Cardiac fibroblast (primary cell): ENCODE measurements at places on chromosomes 11 and 22.

GRCh38 chr11:85769771-85770170 lies 41.2 kb downstream of the SYTL2 start:
- no peak for DNase-seq

DNA sequence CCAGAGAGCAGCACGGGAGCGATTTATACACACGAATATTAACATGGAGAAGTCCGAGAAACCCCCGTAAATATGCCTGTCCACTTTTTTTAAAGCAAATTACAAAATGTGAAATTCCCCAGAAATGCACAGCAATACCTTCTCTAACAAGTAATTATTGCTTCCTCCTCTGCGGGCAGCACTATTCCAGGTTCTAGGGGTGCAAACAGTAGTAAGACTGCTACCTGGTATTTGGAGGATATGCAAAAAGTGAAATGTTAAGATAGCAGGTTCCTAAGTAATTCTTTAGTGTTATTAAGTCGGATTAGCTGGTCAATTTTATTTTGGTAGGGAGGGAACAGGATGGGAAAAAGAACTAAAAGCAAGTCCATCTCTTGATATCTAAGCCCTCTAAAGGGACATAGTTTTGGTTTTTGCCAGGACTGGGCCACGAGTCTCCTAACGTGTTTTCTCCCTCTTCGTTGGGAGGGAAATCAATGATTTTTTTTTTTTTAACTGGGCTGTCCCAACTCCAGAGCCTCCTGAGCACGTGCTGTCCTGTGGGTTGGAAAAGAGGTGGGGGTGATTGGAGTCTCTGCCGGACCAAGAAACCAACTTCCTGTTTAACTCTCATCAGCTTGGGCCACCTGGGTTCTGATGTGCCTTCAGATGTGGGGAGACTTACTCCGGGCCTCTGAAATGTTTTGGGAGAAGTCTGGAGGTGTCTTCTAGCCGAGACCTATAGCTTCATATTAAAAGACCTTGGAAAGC lies 1.7 kb upstream of the XBP1 start:
- no peak for DNase-seq

GRCh38 chr11:44557464-44557863 lies 8.0 kb upstream of the CD82 start:
- no peak for DNase-seq

DNA sequence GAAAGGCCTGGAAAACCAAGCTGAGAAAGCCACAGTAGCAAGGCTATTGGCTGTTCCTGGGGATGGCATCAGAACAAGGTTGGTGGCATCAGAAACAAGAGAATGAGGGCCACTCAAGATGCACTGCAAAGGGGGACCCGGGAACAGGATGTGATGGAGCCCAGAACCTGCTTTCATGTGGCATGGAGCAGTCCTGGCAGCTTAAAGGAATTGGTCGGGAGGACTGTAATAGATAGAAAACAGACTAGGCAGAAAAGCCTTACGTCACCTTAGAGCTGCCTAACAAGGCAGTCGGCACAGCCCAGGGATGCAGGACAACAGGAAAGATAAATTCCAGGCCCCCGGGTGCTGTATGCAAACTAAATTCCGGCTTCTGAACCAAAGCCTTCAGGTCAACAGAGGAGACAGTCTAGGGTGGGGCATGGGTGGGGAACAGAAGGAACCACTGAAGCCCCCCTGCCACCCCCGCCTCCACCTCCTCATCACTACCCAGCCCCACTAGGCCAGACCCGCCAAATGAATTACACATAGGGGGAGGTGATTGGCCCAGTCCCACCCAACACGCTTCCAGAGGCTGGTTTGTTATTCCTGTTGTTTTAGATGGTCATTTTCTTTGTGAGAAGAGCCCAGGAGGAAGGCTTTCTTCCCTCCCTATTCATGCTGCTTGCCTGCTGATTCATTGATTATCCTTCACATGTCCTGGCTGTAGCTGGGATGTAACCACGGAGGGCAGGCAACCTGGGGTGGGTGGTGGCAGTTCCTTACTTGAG lies 25.7 kb upstream of the LRRC55 start:
- DNase-seq: no peak

GRCh38 chr11:116422956-116423600 lies 349.7 kb downstream of the BUD13 start:
- DNase-seq: no peak

GRCh38 chr11:17989306-17989705 lies 23.5 kb downstream of the SERGEF start:
- no peak for DNase-seq

DNA sequence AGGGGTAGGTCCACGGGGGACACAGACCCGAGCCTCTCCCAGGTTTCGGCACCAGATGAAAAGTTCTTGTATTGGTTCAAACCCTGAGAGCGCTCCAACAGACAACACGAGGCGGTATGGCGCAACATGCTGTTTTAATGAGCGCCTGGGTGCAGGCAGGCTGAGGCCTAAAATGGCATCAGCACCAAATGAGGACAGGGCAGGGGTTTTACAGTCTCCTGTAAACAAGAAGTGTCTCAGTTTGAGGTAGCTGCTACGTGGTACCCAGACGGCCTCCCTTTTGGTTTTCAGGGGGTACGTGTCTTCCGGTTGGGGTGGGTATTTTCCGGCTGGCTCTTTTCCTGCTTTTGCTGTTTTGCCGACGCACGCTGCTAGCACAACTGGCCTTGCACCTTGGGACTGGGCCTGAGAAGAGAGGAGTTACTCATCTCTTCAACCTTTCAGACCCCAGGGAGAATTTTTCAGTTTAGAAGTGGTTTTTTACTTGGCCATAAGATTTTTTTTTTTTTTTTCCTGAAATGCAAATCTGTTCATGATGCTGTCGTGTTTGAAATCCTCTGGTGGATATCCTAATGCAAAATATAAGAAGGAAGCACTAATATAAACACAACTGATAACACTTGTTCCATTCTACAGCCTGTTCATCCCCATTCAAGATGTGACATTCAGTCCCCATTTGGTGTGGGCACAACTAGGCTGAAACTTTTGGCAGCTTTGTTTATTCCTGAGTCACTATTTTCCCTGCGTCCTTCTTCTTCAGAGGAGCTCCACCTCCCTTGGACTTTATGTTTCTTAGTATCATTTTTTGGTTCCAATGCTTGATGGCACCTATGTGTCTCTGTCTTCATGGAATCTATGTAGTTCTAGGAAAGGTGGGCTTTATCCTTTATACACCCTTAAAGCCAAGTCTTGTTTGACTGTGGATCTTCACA lies 6.5 kb downstream of the PPFIBP2 start:
- no peak for DNase-seq

DNA sequence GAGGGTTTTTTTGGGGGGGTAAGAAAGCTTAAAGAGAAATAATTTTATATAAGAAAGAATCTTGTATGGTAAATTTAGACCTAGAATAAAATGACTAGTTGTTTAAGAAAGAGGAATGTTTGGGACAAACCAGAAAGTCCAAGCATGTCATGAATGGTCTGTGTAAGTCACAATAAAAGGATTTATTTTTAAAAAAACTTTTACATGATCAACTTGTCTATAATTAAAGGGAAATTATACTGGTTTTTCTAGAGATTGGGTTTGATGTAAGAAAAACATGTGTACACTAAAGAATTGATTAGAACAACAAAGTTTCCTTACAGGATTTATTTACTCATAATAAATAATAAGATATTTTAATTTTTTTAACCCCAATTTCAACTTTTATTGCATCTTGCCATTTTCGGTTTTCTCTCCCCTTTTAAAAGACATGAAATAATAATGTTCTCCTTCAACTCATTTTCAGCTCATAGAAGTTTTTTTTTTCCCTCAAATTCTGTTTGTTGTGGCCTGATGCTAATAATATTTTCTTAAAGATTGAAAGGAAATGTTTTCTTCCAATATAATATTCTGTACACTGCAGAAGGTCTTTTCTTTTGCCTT lies 35.4 kb upstream of the INCENP start:
- peak; percentile 23 for DNase-seq

DNA sequence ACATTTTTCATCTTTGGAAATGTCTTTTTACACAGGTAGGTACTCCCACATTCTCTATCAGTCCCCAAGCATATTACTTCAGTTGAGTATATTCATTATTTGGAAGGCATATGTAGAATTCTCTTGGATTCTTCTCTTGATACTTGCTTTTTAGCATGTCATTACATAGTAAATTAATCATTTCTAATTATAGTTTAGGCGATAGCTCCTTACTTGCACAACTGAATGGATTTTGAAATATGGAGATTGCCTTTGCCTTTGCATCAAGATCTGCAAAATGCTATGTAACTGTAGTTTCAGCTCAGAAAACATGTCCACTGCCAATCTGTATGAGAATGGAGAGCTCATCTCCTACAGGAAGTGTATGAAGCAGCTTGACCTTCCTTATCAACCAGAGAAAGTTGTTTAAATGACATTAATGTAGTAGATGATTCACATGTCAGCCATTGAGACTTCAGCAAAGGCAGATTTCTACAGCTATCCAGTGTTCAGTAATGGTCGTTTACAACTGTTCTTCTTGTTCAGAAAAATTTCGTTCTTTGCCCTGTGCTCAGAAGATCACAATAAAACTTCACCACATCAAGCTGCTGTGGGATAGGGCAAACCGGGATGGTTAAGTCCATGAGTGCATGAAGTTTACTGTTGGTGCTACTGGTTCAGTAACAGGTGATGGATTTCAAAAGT lies 61.6 kb downstream of the PPP6R3 start:
- no peak for DNase-seq

DNA sequence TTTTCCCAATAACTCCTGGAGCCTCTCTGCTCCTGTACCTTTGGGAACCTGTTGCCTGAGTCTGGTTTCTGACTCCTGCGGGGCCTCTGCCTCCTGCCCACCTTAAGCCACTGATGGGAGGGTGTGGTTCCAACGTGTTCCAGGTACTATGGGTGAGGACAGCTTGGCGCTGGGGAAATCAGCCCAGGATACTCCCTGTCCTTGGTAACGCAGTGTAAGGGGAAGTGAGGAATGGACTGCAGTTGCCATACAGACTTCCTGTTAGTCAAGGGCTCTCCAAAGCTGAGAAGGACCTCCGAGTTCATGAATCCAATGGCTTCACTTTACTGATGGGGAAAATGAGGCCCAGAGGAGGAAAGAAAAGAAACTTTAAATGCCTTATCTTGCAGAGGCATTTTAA lies 1.2 kb upstream of the MARK2 start:
- no peak for DNase-seq

GRCh38 chr22:19779011-19779421 lies 18.4 kb downstream of the TBX1 start:
- no peak for DNase-seq

DNA sequence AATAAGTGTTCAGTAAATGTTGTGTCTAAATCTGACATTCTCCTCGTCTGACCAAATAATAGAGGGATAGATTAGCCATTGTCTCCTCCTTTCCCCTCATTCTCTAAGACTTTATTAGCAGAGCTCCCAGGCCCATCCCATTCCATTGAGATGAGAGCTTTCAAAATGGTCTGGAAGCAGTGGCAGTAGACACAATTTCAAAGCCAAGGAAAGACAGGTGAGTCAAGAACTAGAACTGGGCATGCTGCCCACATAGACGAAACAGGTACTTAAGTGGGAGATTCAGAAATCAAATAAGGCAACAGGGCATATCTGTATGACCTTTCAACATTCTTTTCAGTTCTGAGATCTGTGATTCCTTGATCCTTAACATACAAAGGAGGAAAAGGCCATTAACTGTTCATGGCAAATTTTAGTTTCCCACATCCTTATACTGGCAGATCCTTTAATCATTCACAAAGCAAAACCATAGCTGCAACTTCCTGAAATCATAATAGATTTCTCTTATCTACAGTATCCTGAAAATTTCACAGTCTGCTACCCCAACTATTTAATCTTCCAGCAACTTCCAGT lies 96.6 kb upstream of the KCNA4 start:
- no peak for DNase-seq

- no peak for DNase-seq
These were observed 33.5 kb downstream of the LRP5 start for GRCh38 chr11:68345776-68346461.

GRCh38 chr11:70478166-70478890 lies 80.0 kb downstream of the CTTN start:
- no peak for DNase-seq
